ENCODE measurements at places on chromosomes 11 and 22.
A peak's percentile ranks its signal among the peaks of the same experiment; 100 is the strongest.

DNA sequence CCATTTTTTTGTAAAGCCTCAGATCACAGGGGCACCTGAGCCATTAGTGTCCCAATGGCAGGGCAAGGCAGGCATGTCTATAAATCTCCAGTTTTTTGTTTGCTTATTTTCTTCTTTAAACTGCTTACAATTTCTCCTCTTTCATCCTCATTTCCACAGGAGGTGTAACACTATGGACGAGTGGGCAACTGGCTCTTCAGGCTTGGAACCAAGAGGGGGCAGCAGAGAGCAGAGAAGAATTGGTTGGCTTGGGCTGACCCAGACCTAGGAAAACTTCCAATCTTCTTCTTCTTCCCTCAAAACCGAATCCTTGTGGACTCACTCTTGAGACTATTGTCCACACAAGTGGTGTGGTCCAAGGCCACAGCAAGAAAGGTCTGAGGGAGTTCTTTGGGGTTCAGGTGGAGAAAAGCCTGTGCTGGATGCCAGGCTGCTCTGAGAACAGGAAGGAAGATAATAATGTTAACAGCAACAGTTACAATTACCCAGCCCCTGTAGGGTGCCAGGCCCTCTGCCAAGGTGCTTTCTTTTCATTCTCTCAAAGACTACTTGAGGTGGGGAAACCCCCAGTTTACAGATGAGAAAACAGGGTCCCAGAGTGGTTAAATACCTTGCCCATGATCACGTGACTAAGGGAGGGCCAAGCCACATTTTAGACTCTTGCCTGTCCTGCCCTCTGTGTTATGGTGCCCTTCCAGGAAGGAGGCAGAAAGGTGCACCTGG is 70.7 kb upstream of the E2F8 start:
- DNase-seq = peak; percentile 39

DNA sequence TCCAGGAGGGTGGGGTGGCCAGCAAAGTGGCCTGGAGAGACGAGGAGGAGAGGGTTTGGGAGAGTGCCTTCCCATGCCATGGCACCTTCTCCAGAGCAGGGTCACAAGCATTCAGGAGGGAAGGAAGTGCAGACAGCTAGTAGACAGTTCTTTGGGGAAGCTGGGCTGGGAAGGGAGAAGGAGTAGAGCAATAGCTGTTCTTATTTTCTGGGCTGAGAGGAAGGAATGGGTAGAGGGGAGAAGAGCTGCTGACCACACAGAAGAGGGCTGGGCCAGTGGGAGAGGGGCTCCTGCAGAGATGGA is 14.8 kb upstream of the PICK1 start:
- no peak for DNase-seq

- peak; percentile 62 for DNase-seq
These were observed 1124.3 kb downstream of the BRD1 start for GRCh38 chr22:48703265-48703941.

- DNase-seq = no peak
These were observed 1996.9 kb upstream of the RAG2 start for GRCh38 chr11:38594895-38595294.

DNA sequence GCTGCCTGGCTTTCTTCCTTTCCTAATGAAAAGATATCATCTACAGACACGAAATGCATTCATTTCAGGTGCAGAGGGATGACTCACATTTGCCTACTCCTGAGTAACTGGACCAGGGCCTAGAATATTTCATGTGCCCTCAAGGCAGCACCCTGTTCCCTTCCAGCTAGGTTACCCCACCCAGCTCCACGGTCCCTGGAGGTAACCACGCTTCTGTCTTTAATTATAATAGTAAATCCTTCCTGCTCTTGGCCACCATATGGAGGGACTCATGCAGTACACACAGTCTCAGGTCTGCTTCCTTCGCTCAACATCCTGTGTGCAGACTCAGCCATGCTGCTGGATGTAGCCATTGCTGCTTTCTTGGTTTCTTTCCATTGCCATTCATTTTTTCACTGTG is 22.3 kb downstream of the DHCR7 start:
- no peak for DNase-seq

GRCh38 chr11:86176165-86176884 is 68.2 kb upstream of the EED start:
- no peak for DNase-seq

GRCh38 chr11:123546515-123546914 is 107.9 kb downstream of the SCN3B start:
- no peak for DNase-seq

DNA sequence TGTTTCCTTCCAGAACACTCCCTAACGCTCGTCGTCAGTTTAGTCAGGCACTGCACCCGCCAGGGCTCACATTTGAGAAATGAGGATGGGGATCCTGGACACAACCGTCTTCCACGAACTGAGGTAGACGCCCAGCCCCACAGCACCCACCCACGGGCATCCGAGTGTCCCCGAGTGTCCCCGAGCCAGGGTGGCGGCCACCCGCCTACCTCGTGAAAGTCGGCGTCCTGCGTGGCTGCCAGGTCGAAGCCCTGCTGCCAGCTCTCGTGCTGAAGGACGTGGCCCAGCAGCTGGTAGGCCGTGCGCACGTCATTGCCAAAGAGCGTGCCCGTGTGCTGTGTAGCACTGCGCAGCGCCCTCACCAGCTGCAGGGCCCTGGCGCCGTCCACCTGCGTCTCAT is 53.6 kb downstream of the TRMU start:
- DNase-seq = no peak

DNA sequence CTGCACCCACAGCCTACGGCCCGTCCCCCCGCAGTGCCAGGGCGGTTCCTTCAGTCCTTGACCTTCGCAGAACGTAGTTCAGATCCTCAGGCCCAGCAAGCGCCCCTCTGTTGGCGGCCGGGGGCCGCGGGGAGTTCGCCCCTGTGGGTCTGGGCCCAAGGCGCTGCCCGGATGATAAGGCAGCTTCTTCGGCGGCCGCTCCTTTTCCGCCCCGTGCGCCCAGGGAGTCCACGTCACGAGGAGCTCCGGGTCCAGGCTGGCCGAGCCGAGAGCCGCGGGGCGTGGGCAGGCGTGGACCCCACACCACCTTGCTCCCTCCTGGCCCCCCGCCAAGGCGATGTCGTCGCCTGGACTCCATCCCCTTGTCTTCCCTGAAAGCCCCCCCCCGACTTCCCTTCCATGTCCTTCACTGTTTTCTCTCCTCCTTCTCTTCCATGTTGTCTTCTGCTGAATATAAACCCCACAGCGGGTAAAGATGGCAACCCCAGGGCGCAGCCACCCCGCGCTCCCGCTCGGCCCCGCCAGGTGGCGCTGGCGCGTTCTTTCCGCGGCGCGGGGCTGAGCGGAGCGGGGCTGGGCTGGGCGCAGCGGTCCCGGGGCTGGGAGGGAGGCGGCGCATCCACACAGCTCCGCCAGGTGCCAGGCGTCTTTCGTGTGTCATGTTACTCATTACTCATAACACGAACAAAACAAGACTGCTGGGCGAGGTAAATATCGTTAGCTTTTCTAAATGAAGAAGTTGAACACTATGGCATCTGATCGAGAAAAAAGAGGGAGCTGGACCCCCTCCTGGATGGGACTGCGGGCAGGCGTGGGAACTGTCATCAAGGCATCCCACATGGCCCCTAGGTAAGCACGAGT is 321.0 kb downstream of the NTM start:
- DNase-seq = peak; percentile 88

DNA sequence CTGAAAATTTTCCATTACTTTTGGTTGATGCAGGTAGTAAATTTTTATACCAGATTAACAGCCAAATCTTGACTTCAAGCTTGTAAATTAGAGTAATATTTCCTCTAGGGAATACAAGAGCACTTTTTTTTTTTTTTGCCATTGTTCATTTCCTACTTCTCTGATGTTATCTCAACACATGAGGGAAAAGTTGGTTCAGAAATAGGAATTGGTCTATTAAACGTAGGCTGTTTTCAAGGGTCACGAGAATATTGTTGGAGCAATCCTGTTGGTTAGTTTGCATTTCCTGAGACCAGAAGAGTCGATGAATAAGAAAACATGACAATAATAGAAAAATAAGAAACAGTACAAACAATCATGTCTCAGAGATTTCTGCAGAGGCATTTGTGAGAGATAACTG is 453.9 kb upstream of the CCDC179 start:
- no peak for DNase-seq

- DNase-seq = no peak
These were observed 46.1 kb upstream of the SYN3 start for GRCh38 chr22:33104147-33104854.

GRCh38 chr11:80383655-80384054 is 942.8 kb upstream of the TENM4 start:
- DNase-seq = no peak

GRCh38 chr11:46248289-46249102 is 29.0 kb upstream of the CREB3L1 start:
- DNase-seq = peak; percentile 43

- DNase-seq = peak; percentile 78
These were observed at the start of gene OSBPL5 for GRCh38 chr11:3165152-3165705. Gene OSBPL5, minus strand, starts transcription at chr11:3165310. Its CDS starts 36,162 bp downstream, at chr11:3129148.

DNA sequence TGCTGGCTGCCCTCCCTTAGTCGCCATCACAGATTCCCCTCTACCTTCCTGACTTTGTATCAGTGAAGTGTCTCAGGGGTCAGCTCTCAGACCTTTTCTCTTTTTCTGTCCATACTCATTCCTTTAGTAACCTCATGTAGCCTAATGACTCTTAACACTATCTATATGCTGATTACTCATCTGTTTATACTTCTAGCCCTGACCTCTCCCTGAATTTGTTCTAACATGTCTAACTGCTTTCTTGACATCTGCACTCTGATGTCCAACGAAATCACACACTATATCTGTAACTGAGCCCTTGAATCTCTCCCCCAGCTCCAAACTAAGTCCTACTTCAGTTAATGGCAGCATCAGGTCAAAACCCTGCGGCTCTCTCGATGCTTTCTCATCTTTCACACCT is 135.8 kb upstream of the TIMP3 start:
- DNase-seq = no peak

GRCh38 chr11:14768526-14769188 is 123.4 kb downstream of the CYP2R1 start:
- DNase-seq = no peak

- no peak for DNase-seq
These were observed 9.1 kb upstream of the SLC43A3 start for GRCh38 chr11:57436031-57436430.

- DNase-seq = no peak
These were observed 537 bp downstream of the EP300 start for GRCh38 chr22:41092847-41093411.

DNA sequence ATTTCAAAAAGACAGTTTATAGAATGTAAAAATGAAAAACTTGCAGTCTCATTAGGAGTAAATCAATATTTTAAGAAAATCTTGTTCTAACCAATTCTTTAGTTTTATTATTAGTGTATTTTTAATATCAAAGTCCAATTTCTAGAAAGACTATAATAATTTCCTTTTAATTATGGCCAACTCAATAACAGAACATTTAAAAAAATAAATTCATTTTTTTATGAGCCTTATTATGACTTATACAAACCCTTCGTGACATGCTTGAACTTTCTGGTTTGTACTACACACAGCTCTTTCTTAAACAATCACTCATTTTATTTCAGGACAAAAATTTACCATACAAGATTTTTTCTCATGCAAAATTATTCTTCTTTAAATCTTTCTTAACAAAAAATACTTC is 11.7 kb upstream of the MRGPRE start:
- no peak for DNase-seq

- no peak for DNase-seq
These were observed 84.7 kb upstream of the GDPD4 start for GRCh38 chr11:77386178-77386577.

- peak; percentile 31 for DNase-seq
These were observed at the start of gene SCGB1D1 for GRCh38 chr11:62190011-62190410. Gene SCGB1D1, plus strand, starts transcription at chr11:62190216. Its CDS starts 69 bp downstream, at chr11:62190285.

DNA sequence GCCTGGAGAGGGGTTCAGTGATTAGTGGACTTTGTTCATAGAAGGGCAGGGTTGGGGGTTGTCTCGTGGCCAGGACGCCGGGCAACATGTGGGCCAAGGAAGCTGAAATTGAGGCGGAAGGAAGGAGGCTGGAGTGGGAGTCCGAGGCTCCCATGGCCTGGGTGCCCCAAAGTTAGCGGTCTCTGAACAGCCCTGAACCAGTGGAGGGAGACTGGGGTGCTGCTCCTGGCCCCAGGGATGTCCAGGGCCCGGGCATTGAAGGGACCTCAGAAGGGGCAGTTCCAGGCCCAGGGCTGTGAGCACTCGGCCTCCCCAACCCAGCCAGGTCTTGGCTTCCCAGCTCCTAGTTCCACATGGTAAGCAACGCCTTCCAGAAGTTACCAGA is 59.2 kb upstream of the PRODH start:
- no peak for DNase-seq

DNA sequence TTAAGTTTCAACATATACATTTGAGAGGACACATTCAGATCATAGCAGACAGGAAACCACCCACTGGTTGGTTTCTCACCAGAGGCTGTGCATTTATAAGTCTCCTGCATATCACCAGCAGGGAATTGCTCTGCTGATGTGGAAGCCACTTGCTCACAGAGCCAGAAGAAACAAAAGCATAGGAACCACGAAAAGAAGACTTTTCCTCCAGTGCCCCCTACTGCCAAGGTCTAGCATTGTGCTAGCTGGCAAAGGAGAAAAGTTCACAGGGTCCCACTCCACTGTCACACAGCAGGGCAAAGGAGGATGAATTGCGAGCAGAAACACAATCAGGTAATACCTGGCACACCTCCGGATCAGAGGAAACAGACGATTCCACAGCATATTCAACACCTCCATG is 28.9 kb upstream of the ISX start:
- no peak for DNase-seq

- no peak for DNase-seq
These were observed 435.3 kb downstream of the NELL1 start for GRCh38 chr11:21104641-21105040.
